HL-60 (cell line): ENCODE measurements at places on chromosomes 6 and 20.

- no peak for DNase-seq
Observed at GRCh38 chr6:119978274-119978889, 628.8 kb upstream of the MAN1A1 start.

DNA sequence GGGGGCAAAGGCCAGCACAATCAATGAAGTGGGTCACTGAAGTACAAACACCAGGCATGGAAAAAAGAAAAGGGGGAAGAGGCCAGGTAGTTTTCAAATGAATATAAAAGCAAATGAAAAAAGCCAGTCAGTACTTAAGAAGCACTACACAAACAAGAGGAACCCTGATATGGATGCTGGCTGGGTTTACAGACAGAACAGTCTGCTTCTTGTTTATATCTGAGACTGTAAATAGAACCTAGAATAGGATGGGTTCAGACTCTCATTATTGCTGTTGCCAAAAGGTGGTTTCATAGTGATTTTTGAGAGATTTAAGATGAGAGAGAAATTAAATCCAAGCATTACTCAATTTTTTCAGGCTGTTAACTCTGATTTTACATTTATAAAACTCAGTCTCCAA lies 24.1 kb downstream of the USP45 start:
- no peak for DNase-seq

DNA sequence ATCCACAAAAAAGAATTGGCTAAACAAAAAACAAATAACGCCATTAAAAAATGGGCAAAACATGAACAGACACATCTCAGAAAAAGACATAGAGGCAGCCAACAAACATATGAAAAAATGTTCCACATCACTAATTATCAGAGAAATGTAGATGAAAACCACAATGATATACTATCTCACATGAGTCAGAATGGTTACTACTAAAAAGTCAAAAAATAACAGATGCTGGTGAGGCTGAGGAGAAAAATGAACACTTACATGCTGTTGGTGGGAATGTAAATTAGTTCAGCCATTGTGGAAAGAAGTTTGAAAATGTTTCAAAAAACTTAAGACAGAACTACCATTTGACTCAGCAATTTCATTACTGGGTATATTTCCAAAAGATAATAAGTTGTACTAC lies 430.1 kb upstream of the JAG1 start:
- DNase-seq: no peak

GRCh38 chr20:35215066-35215956 lies 11.2 kb upstream of the MMP24 start:
- peak; percentile 36 for DNase-seq

GRCh38 chr6:4939241-4939640 lies 64.6 kb downstream of the RPP40 start:
- DNase-seq: no peak

- DNase-seq: peak; percentile 77
Observed at GRCh38 chr6:31399589-31400466, 3.6 kb upstream of the MICA start.

GRCh38 chr6:36821581-36822335 lies 17.5 kb downstream of the CPNE5 start:
- no peak for DNase-seq
